ENCODE measurements at places on chromosomes 2 and 18.

DNA sequence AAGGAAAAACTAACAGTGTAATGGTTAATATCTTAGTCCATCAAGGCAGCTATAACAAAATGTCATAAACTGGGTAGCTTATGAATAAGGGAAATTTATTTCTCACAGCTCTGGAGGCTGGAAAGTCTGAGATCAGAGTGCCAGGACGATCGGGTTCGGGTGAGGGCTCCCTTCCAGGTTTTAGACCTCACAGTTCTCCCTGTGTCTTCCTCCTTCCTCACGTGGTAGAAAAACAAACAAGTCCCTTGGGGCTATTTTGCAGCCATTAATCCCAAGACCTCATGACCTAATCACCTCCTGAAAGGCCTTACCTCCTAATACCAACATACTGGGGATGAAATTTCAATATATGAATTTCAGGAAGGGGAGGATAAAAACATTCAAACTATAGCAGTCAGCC, 455.9 kb downstream of the CNTNAP5 start:
- DNase-seq: no peak

DNA sequence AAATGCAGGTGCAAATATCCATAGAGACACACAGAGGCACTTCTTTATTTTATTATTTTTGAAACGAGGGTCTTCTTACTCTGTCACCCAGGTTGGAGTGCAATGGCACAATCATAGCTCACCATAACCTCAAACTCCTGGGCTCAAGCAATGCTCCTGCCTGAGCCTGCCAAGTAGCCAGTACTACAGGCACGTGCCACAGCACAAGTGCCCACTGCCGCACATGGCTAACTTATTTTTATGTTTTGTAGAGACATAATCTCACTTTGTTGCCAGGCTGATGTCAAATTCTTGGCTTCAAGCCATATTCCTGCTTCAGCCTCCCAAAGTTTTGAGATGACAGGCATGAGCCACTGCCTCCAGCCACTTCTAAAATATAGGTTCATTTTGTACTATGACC, 537.6 kb downstream of the THSD7B start:
- DNase-seq: no peak

DNA sequence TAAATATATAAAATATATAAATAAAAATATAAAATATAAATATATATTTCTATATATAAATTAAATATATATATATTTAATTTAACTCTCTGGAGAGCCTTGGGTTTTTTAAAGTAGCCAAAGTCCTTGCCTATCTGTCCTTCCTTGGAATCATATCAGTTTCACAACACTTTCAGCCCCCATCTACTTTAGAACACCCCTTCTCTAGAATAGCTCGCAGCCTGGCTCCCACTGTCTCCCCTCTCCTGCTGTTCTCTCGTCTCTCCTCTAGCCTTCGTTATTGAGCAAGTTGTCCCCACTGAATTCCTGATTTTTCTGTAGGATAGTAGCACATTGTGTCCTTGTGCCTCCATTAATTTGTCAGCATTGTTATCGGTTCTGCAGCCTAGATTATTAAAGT, 677.0 kb downstream of the RNF144A start:
- no peak for DNase-seq

GRCh38 chr2:136407117-136407951, 289.4 kb upstream of the CXCR4 start:
- DNase-seq: no peak

DNA sequence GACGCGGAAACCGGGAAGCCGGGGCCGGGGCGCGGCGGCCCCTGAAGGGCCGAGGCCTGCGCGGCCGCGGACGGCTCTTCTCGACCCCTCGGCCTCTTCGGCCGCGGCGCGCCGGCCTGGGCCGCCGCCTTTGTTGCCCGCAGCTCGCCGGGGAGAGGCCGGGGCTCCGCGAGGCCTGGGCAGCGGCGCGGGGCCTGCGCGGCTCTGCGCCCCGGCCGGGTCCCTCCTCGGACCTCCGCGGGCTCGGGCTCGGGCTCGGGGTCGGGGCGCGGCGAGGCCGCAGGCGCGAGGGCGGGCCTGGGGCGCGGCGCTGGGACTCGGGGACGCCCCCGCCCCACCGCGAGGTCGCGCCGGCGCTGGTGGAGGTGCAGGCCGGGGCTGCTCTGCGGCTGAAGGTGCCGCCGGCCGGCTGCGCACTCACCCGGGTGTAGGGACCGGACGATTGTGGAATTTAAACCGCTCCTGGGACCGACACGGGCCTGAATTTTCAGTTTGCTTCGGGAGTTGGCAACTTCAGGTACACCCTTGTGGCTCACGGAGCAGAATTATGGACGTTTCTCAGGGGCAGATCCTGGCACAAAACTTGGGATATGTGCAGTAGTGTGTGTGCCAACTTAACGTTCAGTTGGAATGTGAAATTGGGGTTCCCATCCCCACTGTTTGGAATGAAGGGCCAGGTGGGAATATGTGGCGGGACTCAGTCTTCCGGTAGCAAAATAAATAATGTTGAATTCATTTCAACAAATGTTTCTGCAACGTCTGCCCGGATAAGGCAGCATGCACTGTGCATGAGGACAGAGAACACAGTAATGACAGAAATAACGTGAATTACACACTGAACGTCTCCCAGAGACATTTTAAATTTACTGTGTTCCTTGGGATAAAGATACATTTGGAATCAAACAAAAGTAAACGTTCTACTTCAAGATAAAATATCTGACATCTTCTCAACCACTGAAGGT, 787 bp downstream of the SOCS6 start:
- DNase-seq: peak; percentile 51

DNA sequence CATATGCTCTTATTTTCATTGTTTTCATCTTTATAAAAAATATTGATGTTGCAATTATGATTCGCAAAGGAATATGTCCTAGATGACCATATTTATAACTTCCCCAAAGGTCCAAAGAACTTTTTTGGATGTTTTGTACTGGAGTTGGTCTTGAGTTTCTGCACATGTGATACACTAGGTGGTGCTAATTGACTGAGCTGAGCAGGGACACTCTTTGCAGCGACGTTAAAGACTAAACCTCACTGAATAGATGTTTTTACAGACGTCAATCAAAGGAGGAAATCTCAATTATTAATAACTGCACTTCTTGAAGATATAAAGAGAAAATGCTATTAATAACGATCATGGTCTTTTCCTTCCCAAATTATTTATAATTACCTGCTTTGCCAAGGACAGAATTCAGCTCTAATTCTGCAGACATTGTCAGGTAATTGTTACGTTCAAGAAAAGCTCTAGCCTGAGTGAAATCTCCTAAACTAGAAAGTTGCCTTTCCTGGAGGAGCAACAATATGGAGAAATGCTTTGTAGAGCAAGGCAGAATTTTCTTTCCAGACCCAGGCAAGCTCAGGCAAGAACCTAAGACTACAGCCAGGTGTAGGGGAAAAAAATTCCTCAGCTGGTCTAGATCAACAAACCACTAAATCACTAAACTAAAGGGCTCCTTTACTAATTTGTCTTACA, 119.3 kb upstream of the RBBP8 start:
- peak; percentile 42 for DNase-seq

DNA sequence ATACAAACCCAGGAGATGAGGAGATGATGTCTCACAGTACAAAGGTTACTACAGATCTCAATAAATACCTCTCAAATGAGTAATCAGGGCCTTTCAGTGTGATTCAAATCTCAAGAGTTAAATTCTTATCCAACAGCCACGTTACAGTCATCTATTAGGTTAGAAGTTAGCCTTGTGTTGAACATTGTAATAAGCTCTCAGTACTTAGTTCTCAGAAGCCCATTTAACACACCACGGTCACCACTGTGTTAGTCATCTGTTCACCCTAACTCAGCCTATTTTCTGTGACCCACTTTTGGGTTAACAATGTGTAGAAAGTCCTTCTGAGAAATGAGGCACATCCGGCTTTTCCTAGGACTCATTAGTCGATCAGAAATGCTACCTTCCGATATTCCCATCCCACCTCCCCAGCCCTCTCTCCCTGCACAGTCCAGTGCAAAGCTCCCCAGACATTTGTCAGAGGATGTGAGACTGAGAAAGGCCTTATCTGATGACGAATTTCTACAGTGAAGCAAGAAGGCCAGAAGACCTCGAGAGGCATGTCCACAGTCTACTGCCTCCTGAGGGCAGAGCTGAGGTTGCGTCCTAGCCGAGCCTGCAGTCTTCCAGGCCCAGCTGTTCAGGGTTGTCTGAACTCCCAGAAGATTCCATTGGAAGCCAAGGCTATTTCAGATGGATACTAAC, 92.6 kb downstream of the ACTR2 start:
- peak; percentile 95 for DNase-seq

GRCh38 chr2:27150639-27151230, 1.9 kb downstream of the TCF23 start:
- DNase-seq: no peak

DNA sequence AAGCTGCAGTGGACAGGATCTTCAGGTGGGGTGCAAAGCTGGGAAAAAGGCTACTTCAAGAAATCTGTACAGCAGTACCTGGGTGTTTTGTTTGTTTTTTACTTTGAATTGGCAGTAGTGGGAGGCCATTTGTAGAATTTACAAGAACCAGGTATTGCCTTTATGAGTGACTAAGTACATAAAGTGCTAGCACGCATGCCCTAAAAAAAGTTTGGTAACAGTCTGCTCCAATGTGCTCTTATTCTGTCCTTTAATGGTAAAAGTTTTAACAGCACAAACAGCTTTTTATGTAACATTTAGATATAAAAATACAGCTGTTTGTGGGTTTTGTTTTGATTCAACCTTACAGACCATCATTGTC, 17.2 kb downstream of the REV1 start:
- no peak for DNase-seq

GRCh38 chr2:216139884-216140283, 30.7 kb downstream of the XRCC5 start:
- DNase-seq: no peak

DNA sequence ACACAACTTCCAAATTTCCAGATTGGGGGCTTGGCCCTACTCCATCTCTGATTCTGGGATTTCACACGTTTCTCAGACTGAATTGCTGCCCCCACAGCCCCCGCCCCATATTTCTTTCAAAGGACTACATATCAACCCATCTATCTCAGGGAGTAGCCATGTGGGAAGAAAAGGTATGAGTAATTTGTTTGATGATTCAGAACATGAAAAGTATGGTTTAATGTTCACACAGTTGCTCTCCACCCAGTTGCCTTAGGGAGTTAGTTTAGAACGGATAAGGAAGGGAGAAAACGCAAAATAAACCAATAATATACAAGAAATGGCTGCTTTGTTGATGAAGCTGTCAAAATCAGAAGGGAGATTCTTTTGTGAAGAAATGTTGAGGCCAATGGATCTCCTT, 145.1 kb downstream of the PIEZO2 start:
- no peak for DNase-seq

- DNase-seq: peak; percentile 29
Observed at GRCh38 chr2:149826471-149827125, 239.0 kb upstream of the MMADHC start.

- DNase-seq: no peak
Observed at GRCh38 chr2:165289069-165289468, 49.9 kb downstream of the SCN2A start.

DNA sequence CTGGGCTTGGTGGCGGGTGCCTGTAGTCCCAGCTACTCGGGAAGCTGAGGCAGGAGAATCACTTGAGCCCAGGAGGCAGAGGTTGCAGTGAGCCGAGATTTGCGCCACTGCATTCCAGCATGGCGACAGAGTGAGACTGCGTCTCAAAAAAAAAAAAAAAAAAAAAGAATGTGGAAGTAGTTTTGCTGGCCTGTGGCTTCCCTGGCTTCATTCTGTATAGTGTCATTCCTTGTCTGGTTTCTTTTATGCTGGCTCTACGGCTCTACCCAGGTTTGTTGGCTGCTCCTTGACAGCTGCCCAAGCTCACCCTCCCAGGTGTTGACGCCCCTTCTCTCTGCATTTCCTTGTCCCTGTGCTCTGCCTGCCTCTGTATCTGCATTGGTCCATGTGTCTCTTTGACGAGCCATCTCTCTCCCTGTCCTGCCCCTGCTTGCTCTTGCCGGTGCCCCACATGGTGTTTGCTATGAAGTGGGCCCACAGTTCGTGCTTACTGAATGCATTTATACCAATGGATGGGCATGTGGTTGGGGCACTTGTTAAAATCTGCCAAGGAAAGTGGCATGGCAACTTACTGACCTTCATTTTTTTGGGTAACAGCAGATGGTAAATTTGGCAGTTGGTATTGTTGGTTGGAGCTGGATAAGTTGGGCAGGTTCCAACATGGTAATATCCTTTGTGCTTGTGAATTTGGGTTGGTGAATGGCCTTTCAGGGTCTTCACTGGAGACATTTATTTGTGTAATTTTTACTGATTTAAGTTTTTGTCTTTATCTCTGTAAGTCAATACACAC, 113.9 kb downstream of the MAP4K4 start:
- no peak for DNase-seq

- DNase-seq: peak; percentile 20
Observed at GRCh38 chr2:214203744-214204289, 207.0 kb upstream of the VWC2L start.

DNA sequence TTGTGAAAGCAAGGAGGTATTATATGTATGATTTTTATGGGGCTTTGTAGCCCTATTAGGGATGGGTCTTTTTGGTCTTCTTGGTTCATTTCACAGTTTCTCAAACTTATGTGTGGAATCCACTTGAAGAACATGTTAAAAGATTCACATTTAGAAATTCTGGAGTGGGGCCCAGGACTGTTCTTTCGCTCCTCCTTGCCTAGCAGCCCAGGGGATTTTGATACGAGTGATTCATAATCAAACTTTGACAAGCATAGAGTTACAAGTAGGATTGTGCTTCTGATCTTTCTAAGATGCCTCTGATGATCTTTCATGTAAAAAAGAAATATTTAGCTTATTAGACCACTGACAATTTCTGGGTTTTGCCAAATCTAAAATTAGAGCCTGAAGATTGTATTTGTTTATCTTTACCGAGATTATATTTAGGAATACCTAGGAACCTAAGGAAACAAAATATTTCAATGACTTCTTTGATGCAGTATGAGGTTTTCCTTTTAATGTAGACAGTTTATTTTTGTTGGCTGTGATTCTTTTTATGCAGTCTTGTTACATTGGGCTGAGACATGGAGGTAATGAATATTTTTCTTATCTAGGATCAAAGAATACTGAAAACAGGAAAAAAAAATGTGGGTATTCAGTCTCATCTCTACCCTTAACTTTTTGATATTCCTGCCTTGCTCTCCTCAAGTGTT, 324.0 kb downstream of the PARD3B start:
- DNase-seq: no peak

GRCh38 chr18:49161627-49162026, 210.9 kb upstream of the SMAD7 start:
- peak; percentile 79 for DNase-seq

DNA sequence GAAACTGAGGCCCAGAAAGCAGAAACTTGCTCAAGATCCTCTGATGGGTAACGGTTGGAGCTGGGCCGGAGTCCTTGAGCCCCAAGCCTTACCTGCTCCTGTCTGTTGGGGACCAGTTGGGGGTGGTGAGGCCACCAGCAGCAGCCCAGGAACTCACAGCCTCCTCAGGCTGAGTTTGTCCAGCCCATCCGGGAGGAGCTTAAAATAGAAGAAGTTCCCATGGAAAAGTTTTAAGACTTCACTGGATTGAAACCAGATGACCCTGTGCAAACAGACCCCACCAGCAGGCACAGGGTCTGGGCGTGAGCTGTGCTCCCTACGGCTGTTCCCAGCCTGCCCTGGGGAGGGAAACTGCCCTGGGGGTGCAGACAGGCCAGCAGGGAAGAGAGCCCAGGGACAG, 40.6 kb upstream of the FOSL2 start:
- peak; percentile 72 for DNase-seq
